Activated T-cell treated with anti-CD3 and anti-CD28 coated beads for 1 hour (primary cell): ENCODE measurements at places on chromosomes 1 and 21.

GRCh38 chr21:44049606-44050005 lies 37.5 kb downstream of the TRAPPC10 start:
- DNase-seq = no peak

GRCh38 chr21:46264046-46264689 lies 21.2 kb downstream of the MCM3AP start:
- DNase-seq = no peak

GRCh38 chr1:59669752-59670312 lies 144.9 kb upstream of the HOOK1 start:
- no peak for DNase-seq

DNA sequence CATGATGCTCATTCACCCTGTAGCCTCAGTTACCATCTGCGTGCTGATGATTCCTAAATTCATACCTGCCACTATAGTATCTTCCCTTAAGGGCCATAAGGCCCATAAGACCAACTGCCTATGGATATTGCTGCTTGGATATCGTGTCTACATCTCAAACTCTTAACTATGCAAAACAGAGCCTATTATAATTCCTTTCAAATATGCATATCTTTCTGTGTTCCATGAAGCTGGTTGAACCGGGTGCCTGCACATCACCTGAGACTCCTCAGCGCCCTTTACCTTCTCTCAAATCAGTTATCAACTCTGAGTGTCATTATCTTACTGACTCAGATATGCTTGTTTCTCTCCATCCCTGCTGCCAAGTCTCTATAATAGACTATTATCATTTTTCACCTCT lies 311.2 kb downstream of the PAPPA2 start:
- DNase-seq = no peak

GRCh38 chr21:35905096-35905962 lies 155.0 kb downstream of the SETD4 start:
- no peak for DNase-seq

DNA sequence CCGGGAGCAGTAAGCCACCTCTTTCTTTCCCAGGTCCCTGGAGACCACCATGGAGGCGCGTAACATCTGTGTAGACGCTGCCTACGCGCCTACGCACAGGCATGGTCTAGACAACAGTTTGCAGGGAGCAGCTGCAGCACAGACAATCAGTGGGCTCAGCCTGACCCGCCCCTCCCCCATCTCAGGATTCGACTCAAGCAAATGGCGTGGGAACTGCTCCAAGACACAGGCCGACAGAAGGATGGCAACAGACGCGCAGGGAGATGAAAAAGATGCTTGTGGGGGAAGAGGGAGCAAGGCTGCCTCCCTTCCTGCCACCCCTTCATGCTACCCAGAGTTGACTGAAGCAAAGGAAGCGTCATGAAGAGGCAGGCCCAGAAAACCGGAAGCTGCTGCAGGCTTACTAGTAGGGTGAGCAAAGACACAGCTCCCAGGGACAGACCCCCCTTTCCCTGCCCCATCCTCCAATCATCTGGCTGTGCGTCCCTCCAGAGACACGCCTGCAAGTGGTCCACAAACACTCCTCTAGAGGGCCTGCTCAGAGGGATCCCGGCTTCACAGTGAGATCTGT lies 19.5 kb downstream of the STK40 start:
- peak; percentile 32 for DNase-seq

- no peak for DNase-seq
These were observed 106.7 kb upstream of the C8B start for GRCh38 chr1:57072401-57073110.

DNA sequence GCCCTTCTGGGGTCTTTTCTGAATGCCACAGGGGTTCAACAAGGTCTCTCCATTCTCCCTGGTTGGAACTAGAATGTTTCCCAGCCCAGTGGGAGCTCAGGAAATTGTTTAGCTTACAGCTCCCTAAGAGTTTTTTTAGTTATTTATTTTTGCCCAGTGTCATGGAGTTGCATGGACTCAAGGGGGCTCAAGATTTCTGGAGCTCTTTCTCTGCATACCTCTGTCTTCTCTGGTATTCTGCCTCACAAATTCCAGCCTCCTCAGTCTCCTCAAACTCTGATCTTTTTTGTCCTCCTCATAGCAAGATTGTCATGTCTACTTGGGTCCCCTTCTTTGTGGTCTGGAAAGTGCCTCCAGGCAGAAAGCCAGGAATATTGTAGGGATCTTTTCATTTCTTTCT lies 15.9 kb upstream of the PPP2R5A start:
- DNase-seq = no peak
